ENCODE measurements at places on chromosomes 6 and 20.

- H3K4me3 ChIP-seq: no peak overlapping the region
- H3K36me3 ChIP-seq: peaks cover 24% of the 10 kb centered on the region
- DNase-seq: no peak
- no peaks in the 10 kb centered on the region for H3K27me3 ChIP-seq
These were observed 13.7 kb upstream of the PANK2 start for GRCh38 chr20:3875378-3875974.

GRCh38 chr6:154555073-154555677 is 44.7 kb upstream of the CNKSR3 start:
- H3K4me1 ChIP-seq: no peaks in the 10 kb centered on the region
- H3K27ac ChIP-seq: no peak overlapping the region
- H3K27me3 ChIP-seq: peaks cover 11% of the 10 kb centered on the region
- no peak overlapping the region for H3K4me3 ChIP-seq
- no peak for DNase-seq
- H3K36me3 ChIP-seq: no peaks in the 10 kb centered on the region

DNA sequence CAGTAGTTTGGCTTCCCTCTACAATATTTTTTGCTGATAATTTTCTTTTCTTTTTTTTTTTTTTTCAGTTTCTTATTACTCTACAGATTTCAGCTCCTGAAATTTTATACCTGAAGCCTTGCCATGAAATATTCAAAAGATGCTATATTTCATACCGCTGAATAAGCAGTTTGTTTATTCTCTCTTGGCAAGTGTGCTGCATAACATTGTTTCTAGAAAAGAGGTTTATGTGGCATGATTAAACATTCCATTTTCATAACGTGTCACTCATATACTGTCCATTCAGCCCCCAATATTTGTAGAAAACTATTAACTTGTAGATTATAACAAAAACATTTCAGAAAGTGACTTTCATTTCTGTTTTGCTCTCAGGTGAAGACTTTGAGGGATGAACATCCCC is 174.4 kb upstream of the NOX3 start:
- no peak overlapping the region for H3K4me3 ChIP-seq
- H3K27me3 ChIP-seq: no peaks in the 10 kb centered on the region
- H3K4me1 ChIP-seq: no peaks in the 10 kb centered on the region

DNA sequence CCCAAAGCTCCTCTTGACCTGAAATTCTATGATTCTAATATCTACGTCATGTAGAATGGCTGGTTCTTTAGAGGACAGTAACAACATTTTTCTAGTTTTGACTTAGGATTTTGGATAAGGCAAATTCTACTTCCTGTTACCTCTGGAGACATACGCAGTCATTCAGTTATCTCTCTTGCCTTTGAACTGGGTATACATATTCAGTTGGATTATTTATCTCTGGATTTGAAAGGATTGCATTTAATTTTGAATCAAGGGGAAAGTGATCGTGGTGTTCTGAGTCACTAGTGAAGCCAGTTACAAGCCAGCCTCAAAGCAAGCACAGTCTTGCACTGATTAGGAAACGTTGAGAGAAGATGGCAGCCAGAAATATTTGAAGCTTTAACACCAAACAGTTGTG is 35.3 kb upstream of the BCAS1 start:
- no peak for DNase-seq
- H3K4me1 ChIP-seq: no peaks in the 10 kb centered on the region

GRCh38 chr6:27890445-27891319 is 21.5 kb downstream of the OR2B2 start:
- H3K4me1 ChIP-seq: peaks cover 30% of the 10 kb centered on the region
- no peaks in the 10 kb centered on the region for H3K27me3 ChIP-seq
- H3K27ac ChIP-seq: no peak overlapping the region
- H3K4me3 ChIP-seq: no peak overlapping the region

DNA sequence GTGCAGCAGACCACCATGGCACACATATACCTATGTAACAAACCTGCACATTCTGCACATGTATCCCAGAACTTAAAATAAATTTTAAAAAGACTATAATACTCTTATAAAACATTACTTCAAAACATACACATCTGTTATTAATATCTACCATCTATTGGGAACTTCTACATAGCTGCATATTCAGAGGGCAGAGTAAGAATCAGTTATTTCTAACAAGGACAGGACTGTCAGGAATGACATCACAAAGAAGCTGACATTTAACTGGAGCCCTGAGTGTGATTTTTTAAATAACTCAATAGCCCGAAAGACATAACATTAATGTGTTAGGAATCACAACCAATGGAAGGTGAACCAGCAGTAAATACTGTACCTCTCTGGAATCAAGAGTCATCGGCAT is 276.7 kb upstream of the ECI2 start:
- peaks cover 44% of the 10 kb centered on the region for H3K27me3 ChIP-seq
- no peak overlapping the region for H3K27ac ChIP-seq
- H3K4me3 ChIP-seq: no peak overlapping the region
- no peaks in the 10 kb centered on the region for H3K4me1 ChIP-seq
- no peaks in the 10 kb centered on the region for H3K36me3 ChIP-seq

DNA sequence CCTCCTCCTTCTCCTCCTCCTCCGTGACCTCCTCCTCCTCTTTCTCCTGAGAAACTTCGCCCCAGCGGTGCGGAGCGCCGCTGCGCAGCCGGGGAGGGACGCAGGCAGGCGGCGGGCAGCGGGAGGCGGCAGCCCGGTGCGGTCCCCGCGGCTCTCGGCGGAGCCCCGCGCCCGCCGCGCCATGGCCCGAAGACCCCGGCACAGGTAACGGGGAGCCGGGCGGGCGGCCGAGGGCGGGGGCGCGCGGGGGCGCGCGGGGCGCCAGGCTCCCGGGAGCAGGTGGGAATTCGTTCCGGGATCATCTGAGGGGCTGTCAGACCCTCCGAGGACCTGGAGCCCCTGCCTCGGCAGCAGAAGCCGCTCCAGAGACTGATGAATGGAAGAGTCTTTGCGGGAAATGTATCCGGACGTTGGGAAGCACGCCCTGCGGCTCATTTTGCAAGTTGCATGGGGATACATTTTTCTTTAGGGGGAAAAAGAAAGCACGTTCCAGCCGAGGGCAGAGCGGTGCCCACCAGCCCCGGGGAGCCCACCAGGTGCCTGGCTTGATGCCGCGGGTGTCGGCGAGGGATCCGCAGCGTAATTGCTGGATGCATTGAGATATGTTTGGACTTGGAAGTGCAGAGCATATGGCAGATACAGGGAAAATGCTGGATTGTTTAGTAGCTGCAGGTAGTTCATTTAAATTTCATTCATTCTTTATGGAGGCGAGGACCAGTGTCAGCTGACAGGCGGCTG is 394 bp downstream of the MYB start:
- H3K27me3 ChIP-seq: no peaks in the 10 kb centered on the region
- DNase-seq: peak; percentile 1
- peaks cover 18% of the 10 kb centered on the region for H3K4me1 ChIP-seq
- peak overlapping the region; percentile 90 for H3K4me3 ChIP-seq

DNA sequence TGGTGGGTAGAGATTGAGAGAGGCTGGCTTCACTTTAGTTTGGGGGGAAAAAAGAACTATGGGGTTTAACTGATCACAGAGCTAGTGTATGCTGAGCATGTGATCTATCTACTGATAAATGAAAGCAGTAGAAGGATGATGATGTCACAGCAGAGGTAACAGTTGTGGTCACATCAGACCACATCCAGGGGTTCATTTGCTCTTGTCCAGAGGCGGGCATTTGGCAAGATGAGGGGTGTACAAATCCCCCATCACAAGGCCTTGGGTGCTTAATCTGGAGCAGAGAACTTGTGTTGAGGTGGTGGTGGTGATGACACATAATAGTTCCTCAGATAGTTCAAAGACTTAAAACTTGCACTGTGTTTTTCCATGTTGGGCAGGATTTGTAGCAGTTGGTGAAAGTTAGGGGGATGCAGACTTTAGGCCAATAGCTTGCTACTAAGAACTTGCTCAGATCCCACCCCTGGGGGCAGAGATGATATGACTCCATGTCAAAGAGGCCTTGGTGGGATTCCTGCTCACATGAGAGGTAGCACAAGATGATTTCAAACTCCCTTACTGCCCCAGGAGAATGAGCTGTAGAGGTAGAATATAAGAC is 63.4 kb downstream of the PRDM1 start:
- H3K4me3 ChIP-seq: no peak overlapping the region
- peak overlapping the region; percentile 3 for H3K27ac ChIP-seq
- peaks cover 23% of the 10 kb centered on the region for H3K4me1 ChIP-seq
- no peaks in the 10 kb centered on the region for H3K27me3 ChIP-seq
- no peak for DNase-seq

- H3K27ac ChIP-seq: no peak overlapping the region
- no peaks in the 10 kb centered on the region for H3K4me1 ChIP-seq
- DNase-seq: no peak
- no peak overlapping the region for H3K4me3 ChIP-seq
These were observed 147.5 kb downstream of the BMP2 start for GRCh38 chr20:6914986-6915385.

- DNase-seq: peak; percentile 19
- H3K36me3 ChIP-seq: peaks cover 14% of the 10 kb centered on the region
- H3K27ac ChIP-seq: peak overlapping the region; percentile 99
- H3K27me3 ChIP-seq: no peaks in the 10 kb centered on the region
- peak overlapping the region; percentile 86 for H3K4me3 ChIP-seq
These were observed 993 bp upstream of the NCOA7 start for GRCh38 chr6:125789576-125790357.

GRCh38 chr6:12767016-12767415 is 50.4 kb downstream of the PHACTR1 start:
- no peak overlapping the region for H3K4me3 ChIP-seq
- DNase-seq: no peak
- H3K27me3 ChIP-seq: peaks cover 11% of the 10 kb centered on the region
- no peaks in the 10 kb centered on the region for H3K4me1 ChIP-seq
- H3K36me3 ChIP-seq: peaks cover 2% of the 10 kb centered on the region
- H3K27ac ChIP-seq: no peak overlapping the region

- no peaks in the 10 kb centered on the region for H3K4me1 ChIP-seq
- DNase-seq: no peak
- no peaks in the 10 kb centered on the region for H3K27me3 ChIP-seq
- no peak overlapping the region for H3K4me3 ChIP-seq
- H3K36me3 ChIP-seq: peaks cover 78% of the 10 kb centered on the region
These were observed 35.6 kb upstream of the TBC1D20 start for GRCh38 chr20:497979-498378.

DNA sequence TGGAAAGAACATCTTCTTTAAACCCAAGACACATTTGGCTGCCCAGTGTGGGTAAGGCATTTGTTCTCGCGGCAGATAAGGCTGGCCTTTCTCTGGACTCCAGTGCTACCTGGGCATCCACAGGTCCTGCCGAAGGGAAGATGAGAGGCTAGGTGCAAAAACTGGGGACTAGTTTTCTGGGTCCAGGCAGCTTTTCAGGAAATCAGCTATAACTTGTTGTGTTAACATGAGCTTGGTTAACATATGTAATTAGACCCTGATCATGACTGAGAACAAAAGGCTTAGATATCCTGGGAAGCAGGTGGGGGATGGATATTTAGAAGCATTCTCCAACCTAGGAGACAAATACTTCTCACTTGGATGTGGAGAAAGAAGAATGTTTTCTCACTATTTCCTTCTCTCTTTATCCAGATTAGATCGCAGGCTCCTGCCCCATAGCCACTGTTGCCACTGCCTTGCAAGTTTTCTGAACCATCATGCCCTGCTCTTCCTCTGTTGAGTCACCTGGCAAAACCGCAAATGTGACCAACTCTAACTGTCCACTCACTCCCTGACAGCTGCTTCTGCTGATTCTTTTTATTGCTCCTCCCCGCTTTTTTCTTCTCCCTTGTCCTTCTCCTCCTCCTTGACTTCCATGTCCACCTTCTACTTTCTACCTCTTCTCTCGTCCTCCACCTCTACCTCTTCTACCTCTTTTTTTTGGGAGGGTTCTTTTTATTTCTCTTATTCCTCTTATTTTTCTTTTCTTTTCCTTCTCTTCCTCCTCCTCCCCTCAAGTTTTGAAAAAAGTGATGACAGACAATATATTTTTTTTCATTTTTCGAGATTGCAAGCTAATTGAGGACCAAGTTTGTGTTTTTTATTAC is 258.1 kb downstream of the UTRN start:
- no peaks in the 10 kb centered on the region for H3K27me3 ChIP-seq
- no peak for DNase-seq
- peaks cover 8% of the 10 kb centered on the region for H3K4me1 ChIP-seq
- H3K4me3 ChIP-seq: no peak overlapping the region
- H3K36me3 ChIP-seq: peaks cover 84% of the 10 kb centered on the region

GRCh38 chr6:155224618-155225017 is 39.2 kb upstream of the CLDN20 start:
- DNase-seq: no peak
- H3K4me3 ChIP-seq: no peak overlapping the region
- peaks cover 6% of the 10 kb centered on the region for H3K36me3 ChIP-seq
- H3K27me3 ChIP-seq: no peaks in the 10 kb centered on the region

GRCh38 chr20:58492074-58492718 is 23.0 kb downstream of the APCDD1L start:
- no peak overlapping the region for H3K27ac ChIP-seq
- H3K4me1 ChIP-seq: no peaks in the 10 kb centered on the region
- DNase-seq: no peak
- no peak overlapping the region for H3K4me3 ChIP-seq

DNA sequence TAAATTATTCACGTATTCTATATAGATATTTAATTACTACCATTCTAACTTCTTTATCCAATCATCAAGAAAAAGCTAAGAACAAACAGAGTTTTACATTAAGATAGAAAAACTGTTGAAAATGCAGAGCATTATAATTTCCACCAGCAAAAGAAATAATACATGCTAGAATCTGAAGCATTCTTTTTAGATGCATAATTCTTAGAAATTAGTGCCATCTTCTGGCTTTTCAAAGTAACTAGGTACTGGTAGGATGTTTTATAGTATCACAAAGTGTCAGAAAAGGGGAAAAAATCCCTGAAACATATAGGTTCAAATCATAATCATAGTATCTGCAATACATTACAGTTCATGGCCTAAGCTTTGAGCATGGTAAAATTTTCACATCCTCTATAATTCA is 178.9 kb downstream of the PHF3 start:
- DNase-seq: no peak
- H3K4me3 ChIP-seq: no peak overlapping the region
- H3K4me1 ChIP-seq: no peaks in the 10 kb centered on the region
- no peaks in the 10 kb centered on the region for H3K36me3 ChIP-seq
- no peak overlapping the region for H3K27ac ChIP-seq

GRCh38 chr20:48949304-48950170 is 28.0 kb downstream of the ARFGEF2 start:
- H3K27me3 ChIP-seq: no peaks in the 10 kb centered on the region
- no peak for DNase-seq
- H3K27ac ChIP-seq: peak overlapping the region; percentile 13
- peaks cover 51% of the 10 kb centered on the region for H3K36me3 ChIP-seq

DNA sequence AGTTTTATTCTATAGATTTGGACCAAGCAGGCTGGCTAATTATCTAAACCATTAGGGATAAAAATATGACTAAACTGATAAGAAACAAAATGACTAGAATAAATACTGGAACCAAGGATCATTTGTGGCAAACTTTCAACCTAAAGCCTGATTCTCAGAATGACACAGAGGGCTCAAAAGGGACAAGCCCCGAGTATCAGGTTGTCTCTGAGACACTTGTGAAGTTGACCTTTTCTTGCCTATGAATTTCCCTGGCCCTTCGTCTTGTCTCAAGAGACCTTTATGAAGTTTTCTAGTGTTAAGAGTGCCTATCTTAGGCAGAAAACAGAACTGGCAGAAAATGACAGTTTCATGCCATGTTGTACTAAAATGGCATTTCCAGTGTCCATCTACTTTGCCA is 68.3 kb downstream of the IMPG1 start:
- no peaks in the 10 kb centered on the region for H3K36me3 ChIP-seq
- no peak overlapping the region for H3K27ac ChIP-seq
- H3K4me3 ChIP-seq: no peak overlapping the region
- no peaks in the 10 kb centered on the region for H3K4me1 ChIP-seq
- DNase-seq: no peak
- H3K27me3 ChIP-seq: no peaks in the 10 kb centered on the region
